ENCODE measurements at places on chromosomes 6 and 20.

- peak; percentile 36 for DNase-seq
These were observed 32.4 kb upstream of the CAP2 start for GRCh38 chr6:17361013-17361412.

- DNase-seq = no peak
These were observed 49.6 kb downstream of the SULF2 start for GRCh38 chr20:47735412-47736400.

DNA sequence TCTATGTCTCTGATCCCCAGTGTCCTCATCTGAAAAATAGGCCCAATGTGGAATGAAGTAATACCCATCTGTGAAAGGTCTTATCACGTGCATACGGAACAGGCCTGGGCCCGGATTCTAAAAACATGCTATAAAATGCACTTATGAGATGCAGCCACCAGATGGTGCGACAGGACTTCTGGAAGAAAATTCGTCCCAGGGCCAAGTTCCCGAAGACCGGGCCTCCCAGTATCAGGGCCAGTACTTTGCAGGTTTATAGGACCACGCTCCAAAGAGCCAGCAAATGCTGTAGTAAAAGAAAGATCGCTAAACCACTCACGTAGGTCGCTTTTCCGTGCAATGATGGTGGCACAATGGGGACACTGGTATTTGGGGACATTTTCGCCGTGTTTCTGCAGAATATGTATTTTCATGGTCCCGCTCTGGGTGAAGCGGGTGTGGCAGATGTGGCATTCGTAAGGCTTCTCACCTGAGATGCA is 10.6 kb downstream of the CTCFL start:
- peak; percentile 85 for DNase-seq

GRCh38 chr6:89566930-89567629 is 71.5 kb downstream of the LYRM2 start:
- DNase-seq = no peak

- no peak for DNase-seq
These were observed 92.0 kb upstream of the TMEM181 start for GRCh38 chr6:158467923-158468322.

- no peak for DNase-seq
These were observed 238.9 kb downstream of the MAFB start for GRCh38 chr20:40449974-40450616.

GRCh38 chr6:137512757-137513605 is 18.8 kb upstream of the OLIG3 start:
- DNase-seq = no peak

GRCh38 chr6:141562851-141563763 is 569.6 kb upstream of the GJE1 start:
- DNase-seq = peak; percentile 97

DNA sequence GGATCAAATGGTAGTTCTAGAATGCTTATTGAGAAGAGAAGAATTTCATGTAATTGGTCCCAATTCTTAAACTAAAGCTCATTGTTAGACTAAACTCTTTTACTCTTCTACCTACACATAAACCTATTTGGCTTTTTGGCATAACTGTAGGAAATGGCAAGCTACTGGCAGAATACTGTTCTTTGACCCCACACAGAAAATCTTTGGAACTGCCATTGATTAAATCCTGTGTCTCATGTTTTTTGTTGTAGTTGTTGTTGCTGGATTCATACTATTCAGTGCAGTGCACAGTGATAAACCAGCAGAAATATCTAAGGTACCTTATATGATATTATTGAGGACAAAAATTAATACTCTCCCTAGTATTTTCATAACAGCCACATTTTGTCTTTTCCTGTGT is 242.1 kb upstream of the SGK1 start:
- DNase-seq = no peak

GRCh38 chr20:10639737-10640556 is 33.9 kb downstream of the JAG1 start:
- DNase-seq = no peak

DNA sequence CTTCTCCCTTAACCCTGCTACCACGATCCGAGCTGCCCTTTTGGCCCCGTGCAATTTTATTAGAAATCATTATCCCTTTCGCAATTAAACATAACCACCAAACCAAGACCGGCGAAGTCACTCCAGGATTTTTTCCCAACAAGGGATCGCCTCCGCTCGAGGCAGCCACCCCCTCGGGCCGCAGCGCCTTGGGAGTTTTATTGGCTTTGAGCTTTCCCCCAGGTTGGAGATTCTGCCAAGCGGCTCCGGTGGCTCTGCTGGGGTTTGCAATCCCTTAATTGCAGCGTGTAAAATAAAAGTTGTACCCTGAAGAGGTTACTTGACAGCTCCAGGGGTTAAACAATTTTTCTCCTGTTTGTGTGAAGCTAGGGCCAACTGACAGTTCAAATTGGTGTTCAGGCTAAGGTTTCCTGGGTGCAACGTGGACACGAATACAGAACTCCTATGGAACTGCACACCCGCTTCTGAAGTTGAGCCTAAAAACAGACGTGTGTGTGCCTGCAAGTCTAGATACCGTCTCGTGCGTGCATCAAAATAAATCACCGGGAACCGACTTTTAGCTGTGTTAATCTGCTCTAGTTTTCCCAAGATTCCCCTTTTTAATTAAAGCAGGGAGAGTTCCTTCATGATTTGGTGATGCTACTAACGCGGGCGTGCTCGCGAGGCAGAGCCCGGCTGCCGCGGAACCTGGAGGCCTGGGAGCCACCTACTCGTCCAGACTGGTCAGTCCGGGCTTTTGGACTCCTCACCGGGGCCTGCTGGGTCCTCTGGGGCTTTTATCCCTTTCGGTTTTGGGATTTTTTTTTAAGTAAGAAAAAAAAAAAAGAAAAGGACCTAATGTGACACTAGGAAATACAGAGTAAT is 975 bp upstream of the TFAP2A start:
- no peak for DNase-seq

DNA sequence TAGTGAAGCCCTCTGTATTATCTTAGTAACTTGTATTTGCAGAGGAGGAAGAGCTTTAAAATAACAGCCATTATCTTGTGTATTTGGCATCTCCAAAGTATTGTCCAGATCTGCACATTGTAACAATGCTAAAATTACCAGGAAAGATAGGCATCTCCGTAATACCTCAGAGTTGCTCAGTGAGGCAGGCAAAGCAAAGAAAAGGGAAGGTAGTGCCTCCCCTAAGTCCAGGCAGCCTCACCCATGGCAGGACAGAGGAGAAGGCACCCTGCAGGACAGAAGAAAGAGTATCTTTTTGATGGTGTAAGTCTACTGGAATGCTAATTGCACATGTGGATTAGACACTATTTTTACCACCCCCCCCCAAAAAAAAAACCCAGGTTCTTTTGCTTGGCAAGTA is 13.6 kb upstream of the SSTR4 start:
- DNase-seq = no peak

GRCh38 chr6:90146921-90147649 is 149.6 kb downstream of the BACH2 start:
- DNase-seq = no peak

DNA sequence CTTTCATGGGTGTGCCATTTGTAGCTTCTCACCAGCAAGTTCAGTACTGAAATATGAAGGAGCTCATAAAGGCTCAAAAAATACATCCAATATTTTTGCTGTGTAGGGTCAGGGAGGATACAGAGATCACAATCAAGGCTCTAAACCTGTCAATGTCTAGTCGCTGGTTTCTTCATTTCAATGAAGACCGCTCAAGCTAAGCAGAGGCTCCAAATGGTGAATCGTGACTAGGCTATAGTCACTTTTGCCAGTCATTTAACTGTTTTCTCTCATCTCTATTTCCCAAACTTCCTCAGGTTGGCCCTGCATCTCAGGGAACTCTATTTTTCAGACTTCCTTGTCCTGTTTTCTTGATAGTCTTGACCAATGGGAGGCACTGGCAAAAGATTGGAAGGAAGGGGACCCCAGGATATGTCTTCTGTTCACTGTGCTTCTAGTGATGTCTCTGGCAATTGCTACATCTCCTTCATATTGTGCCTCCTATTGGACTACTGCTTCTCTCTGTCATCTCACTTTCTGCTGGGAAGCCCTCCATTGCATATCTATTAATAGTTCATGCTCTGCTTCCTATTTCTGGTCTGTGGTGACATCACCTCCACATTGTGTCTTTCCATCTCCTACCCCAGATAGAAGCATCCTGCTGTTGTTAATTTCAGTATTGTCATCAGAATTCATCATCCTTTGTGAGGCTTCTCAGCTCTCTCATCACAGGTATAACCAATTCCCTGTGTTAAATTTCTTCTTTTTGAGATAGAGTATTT is 87.7 kb upstream of the FAM184A start:
- DNase-seq = no peak

- no peak for DNase-seq
These were observed 3.5 kb downstream of the CTNNBL1 start for GRCh38 chr20:37697314-37697713.

DNA sequence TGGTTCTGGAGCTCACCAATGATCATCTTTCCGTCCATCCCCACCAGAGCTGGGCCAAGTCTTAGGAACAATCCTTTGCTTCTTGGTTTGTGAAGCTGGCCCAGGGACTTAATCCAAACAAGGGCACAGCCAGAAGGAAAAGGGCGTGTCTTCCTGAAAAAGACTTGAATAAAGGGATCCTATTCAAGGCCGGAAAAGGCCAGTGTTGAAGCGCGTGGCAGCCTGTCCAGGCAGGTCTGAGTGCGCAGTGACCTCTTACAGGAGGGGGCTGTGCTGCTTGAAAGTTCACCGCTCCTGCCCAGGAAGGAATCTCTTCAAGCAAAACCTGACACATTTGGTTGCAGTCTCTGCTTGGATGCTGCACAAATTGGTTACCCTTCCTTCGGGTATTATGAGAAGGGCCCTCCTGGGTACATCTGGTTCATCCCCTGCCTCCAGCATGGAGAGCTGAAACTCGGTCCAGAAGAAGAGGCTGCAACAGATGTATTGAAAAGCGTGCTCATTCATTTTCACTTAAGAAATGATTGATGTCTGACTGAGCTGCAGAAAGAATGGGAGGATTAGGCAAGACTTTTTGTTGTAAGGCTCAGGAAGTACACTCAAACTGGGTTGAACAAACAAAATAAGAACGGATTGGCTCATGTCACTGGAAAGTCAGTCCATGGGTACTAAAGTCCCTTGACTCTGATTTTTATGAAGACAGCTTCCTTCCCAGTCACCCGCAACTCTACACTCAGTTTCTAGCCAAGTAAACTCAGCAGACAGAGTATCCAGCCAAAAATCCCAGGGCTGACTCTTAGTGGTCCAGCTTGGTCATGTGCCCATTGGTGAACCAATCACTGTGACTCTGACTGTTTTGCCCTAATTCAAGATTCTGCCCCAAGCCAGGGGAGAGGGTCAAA is 136.3 kb downstream of the TFAP2C start:
- no peak for DNase-seq

DNA sequence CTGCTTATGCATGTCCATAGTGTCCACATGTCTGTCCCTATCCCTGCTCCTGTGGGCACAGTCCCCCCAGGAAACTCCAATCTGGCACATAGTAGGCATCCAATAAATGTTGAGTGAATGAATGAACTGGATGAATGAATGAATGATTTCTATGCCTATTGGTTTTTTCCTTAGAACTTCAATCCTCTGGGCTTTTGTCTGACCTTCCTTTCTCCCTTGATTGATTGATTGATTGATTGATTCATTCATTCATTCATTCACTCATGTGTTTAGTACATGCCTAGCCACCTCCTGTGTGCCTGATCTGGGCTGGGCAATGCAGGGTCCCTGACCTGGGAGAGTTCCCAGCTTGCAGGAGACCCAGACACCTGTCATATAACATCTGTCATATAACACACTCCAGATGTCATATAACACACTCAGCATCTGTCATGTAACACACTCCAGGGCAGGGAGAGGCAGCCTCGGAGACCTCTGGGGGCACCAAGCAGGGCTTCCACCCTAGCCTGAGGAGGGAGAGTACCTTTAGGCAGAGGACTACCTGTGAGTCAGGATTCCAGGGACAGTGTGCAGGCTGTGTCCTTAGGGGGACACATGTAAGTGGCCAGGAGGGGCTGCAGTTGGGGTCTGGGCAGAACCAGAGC is 17.9 kb downstream of the VSTM2L start:
- DNase-seq = no peak

DNA sequence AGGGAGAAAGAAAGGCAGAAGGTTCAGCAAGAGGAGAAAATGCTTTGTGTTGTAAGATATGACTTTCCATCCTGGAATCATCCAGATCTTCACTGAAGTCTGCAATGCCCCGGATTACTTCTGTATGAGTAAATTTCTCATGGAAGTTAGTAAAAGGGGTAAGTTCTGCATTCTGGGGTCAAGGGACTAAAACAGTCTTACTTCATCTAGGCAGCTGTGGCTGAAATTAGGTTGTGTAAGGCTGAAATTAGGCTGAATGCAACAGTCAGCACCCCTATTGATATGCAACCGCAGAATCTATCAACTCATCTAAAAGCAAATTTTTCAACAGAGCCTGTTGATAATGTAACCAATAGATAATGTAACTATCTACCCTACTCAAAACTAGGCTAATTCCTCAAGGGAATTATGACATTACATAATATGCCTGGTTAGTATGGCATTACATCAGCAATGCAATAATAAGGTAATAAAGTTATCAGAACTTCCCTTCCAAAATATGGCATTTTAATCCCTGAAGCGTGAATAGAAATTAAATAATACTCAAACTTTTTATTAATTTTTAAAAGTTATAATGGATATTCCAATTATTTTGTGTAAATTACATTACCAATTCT is 671.7 kb upstream of the CITED2 start:
- no peak for DNase-seq

GRCh38 chr6:34518669-34519365 is 37.3 kb downstream of the SPDEF start:
- DNase-seq = no peak

- no peak for DNase-seq
These were observed 90.2 kb upstream of the SULF2 start for GRCh38 chr20:47875297-47876025.

GRCh38 chr6:78995346-78995745 is 82.7 kb downstream of the PHIP start:
- no peak for DNase-seq

- peak; percentile 73 for DNase-seq
These were observed 86.2 kb upstream of the NFATC2 start for GRCh38 chr20:51628533-51629398.

GRCh38 chr20:47389867-47390347 is 33.4 kb upstream of the ZMYND8 start:
- peak; percentile 70 for DNase-seq

DNA sequence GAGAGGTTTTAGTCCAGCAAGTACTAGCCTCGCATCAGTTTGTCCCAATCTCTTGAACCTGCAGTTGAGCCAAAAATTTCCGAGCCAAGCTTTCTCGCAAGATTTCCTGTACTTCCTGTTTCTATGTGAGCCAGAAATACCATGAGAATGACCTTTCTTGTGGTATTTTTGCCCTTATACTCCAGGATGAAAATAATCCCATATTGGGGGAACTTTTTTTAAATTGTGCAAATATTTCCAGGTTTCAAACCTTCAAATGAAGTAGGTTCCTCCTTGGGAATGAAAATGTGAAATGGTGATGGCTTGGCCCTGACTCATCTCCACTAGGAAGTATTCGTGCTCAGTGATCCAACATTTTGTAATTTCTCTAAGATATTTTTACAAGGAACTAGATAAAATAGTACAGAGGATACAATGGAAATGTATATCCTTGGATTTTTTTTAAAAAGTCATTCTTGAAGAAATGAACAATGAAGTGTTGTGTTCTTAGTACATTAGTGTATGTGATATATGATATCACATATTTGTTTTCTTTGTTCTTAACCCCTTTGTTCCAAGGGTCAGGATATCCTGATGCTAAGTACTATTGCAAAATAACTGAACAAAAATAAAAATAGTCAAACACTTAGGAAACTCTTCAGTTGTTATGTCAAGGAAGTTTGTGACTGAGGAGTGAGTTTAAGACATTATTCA is 184.0 kb downstream of the PDE7B start:
- DNase-seq = peak; percentile 92

GRCh38 chr6:135651964-135652755 is 154.6 kb upstream of the AHI1 start:
- DNase-seq = no peak

Measured in fibroblast of the aortic adventitia (primary cell).